Fibroblast of skin of right biceps (primary cell): ENCODE measurements at places on chromosomes 16 and 17.
A peak's percentile ranks its signal among the peaks of the same experiment; 100 is the strongest.

- DNase-seq = no peak
These were observed 31.0 kb downstream of the HASPIN start for GRCh38 chr17:3754458-3755334.

DNA sequence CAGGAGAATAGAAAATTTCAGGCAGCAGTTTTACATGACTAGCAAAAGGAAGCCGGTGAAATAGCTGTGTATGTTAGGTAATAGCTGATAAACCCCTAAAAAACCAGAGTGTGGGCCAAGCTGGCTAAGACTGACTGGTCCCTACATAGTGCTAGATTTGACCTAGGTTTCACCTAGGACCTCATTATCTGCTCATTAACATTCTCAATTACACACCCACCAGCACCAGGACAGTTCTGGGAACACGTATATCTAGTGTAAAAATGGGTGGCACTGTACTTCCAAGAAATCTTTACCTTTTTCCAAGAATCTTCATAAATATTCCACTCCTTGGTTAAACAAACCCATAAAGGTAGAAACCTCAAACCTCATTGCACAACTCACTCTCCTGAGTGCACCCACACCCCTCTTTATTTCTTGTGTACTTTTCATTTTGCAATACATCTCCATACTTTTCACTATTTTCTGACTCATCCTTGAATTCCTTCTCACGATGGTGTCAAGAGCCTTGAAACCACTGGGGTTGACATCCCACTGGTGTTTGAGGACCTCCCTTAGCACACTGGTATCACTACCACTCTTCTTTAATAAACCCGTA lies 262.7 kb upstream of the KCNJ16 start:
- DNase-seq = peak; percentile 17

- DNase-seq = peak; percentile 30
These were observed at the start of gene PYCARD for GRCh38 chr16:31202414-31203375. PYCARD (minus strand) TSS chr16:31202760; CDS start chr16:31202690, 70 bp downstream.

DNA sequence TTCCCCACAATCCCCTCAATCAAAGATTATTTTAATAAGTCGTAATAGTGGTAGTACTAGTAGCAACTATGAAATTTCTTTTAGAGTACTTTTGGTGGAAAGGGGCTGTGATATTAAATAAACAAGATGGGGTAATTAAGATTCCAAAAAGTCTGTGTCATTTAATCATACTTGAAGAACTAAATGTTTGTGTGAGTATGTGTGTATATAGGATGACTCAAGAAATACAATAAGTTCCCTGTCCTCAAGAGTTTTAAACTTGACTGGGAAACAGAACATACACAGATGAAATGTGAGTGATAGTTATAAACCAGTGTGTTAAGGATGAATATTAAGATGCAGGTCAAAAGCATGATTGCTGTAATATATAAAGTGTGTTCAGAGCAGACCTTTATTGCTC lies 2.3 kb downstream of the ALDH3A2 start:
- peak; percentile 57 for DNase-seq

DNA sequence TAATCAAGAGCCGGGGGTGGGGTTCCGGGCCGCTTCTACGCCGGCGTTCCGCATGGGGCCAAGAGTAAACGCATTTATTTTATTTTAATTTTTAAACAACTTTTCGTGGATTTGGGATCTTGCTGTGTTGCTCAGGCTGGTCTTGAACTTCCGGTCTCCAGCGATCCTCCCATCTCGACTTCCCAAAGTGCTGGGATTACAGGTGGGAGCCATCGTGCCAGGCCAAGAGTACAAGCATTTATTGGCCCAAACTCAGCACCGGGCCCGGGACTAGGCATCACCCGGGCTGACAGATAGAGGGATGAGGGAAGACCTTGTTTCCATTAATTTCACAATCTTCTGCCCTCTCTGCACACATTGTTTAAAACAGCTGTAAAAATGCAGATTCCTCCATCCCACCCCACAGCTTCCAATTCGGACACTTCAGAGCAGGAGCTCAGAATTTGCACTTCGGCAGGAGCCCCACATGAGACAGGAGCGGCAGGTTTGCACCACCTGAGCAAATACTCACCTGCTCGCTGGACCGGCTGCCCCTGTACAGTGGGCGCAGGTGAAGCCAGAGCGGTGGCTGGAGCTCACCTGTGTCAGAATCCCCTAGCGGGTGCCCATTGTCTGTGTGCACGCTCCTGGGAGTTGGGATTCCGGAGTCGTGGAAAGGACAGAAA lies 663 bp upstream of the GINS2 start:
- DNase-seq = no peak

DNA sequence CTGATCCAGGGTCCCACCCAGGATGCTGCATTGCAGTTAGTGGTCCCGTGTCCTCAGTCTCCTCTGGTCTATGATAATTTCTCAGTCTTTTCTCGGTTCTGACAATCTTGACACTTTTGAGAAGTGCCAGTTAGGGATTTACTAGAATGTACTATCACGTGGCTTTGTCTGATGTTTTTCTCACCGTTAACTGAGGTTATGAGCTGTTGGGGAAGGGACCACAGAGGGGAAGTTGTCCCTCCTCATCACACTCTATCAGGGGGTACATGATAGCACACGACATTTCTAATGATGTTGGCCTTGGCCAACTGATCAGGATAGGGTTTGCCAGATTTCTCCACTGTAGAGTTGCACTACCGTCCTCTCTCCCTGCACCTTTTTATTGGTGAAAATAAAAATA lies 250.9 kb upstream of the SDK2 start:
- no peak for DNase-seq

GRCh38 chr16:86519649-86520316 lies 9.5 kb downstream of the FOXF1 start:
- DNase-seq = peak; percentile 45

- DNase-seq = peak; percentile 64
These were observed 948.1 kb downstream of the KCNJ2 start for GRCh38 chr17:71117466-71117865.

DNA sequence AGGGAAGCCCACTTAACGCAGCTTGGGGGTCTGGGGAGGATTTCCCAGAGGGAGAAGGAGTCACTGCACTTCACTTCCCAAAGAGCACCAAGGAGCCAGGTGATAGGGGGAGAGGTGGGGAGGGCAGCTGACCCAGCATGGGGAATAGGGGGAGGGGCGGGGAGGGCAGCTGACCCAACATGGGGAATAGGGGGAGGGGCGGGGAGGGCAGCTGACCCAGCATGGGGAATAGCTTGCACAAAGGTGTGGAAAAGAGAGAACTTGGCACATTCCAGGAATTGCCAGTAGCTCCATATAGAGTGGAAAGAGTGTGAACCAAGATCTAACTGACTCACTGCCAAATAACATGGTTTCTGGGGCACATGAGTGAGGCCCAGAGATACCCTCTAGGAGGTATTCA lies 110.3 kb downstream of the CCT6B start:
- DNase-seq = no peak

DNA sequence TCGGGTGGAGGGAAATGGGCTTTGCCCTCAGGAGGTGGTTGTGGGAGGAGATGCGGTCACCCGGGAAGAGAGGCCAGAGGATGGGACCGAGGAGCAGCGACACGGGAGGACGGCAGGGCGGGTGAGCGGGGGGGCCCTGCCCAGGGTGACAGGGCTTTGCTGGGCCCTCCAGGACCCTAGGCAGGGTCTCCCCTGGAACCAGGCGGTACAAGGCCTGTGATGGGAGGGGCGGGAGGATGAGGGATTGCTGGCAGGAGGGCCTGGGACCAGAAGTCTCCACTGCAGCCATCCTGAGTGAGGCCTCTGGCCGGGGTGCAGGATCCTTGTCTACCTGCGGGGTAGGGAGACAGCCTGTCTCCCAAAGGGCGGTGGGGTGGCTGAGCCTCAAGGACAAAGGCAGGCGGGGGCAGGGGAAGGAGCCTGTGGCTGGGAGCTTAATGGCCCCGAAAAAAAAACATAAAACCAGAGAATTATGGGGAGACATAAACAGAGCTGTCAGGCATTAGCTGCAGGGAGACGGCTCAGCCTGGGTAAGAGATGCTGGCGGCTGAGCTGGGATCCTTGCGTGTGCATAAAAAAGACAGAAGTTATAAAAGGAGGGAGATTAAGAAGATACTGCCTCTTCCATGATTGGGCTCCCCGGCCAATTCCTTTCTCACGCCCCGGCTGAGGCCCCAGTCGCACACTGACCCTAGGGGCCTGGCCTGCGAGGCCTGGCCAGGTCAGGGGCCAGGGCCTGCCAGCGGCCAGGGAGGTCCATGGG lies 66.7 kb downstream of the SREBF1 start:
- no peak for DNase-seq

DNA sequence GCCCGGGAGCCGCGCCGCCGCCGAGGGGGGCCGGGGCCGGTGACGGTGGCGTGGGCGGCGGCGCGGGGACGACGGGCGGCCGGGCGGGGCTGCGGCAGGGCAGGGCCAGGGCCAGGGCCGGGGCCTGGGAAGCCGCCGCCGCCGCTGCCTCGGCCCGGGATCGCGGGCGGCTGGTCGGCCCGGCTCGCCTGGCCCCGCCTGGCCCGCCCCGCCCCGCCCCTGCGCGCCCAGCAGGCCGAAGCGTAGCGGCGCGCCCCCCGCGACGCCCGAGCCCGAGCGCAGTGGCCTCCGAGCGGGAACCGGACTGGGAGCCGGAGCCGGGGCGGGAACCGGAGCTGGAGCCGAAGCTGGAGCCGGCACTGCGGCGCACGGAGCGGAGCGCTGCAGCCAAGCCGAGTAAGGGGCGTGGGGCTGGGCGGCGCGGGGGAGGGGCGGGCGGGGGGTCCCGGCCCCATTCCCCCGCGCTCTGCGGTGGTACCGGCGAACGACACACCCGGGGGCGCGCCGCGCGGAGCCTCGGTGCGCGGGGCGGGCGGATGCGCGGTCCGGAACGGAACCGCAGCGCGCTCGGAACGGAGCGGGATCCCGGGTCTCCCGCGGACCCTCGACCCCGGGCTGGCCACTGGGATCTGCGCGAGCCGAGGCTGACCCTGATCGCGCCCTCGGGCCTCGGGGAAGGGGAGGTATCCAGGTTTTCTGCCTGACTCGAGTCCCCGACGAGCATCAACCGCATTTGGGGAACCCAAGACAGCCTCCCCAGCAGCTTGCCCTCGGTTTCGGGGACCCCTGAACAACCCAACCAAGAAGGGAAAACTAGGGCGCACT lies at the start of gene BEAN1:
TSS of gene BEAN1 (plus strand) at position 260 of the 825 bp plus-strand sequence. CDS start 10,382 bp downstream, outside the sequence.
- DNase-seq = peak; percentile 26

DNA sequence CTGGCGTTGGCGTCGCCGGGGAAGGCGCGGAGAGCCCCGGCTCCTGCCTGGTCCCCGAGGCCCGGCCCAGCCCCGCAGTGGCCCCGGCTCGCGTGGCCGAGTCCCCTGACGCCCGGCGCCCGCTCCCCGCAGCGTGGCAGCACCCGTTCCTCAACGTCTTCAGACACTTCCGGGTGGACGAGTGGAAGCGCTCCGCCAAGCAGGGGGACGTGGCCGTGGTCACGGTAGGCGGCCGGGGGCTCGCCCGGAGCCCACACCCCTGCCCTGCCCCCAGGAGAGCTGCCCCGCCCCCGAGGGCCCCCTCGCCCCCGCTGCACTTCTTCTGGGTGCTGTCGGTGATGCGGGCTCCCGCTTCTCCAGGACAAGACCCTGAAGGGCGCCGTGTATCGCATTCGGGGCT lies 466 bp downstream of the WDR90 start:
- DNase-seq = no peak

- no peak for DNase-seq
These were observed 10.0 kb downstream of the TNFAIP1 start for GRCh38 chr17:28345419-28346198.
